Hippocampal formation (tissue), 2 donors: ENCODE measurements at places on chromosomes 1 and 21.

DNA sequence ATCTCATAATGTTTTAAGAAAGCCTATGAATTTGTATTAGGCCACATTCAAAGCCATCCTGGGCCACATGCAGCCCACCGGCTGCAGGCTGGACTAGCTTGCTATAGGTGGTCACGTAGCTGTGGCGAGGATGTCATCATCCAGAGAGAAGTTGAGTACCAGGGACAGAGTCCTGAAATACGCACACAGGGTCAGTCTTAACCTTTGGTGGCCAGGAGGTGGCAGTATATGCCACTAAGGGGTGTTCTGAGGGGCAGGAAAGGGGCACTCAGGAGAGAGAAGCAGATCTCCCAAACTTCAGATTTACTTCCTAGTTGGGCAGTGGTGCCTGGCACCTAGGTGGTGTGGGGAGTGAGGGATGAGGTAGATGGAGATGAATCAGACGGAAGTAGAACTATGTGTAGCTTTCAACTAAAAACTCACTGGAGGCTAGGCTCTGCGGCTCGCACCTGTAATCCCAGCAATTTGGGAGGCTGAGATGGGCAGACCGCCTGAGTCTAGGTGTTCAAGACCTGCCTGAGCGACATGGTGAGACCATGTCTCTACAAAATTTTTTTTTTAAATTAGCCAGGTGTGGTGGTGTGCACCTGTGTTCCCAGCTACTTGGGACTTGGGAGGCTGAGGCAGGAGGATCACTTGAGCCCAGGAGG lies 16.3 kb upstream of the CDK18 start:
- DNase-seq, result peak; percentile 65

- DNase-seq, result no peak
These were observed 5.7 kb downstream of the URB1 start for GRCh38 chr21:32387151-32387550.

GRCh38 chr1:227895828-227896685 lies 51.7 kb downstream of the WNT9A start:
- no peak for DNase-seq

GRCh38 chr1:200128944-200129879 lies 101.7 kb downstream of the NR5A2 start:
- DNase-seq, result no peak

DNA sequence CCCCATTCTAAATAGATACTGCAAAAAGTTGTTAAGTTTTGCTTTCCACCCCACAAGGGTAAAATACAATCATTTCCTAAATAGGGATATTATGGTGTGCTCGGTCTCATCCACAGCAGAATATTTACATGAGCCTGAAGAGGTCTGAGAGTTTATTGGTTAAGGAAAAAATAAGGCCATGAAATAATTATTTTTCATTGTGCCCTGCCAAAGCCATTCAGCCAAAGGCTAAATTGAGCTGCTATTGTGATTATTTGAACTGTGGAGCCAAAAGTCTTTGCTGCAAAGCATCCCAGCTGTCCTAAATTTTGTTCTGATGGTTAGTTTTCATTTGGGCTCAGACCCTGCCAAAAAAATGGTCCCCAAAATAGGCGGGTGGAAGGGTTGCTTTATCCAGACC lies 298.7 kb upstream of the ESRRG start:
- no peak for DNase-seq

GRCh38 chr21:22544747-22545146 lies 1546.5 kb downstream of the NCAM2 start:
- no peak for DNase-seq

DNA sequence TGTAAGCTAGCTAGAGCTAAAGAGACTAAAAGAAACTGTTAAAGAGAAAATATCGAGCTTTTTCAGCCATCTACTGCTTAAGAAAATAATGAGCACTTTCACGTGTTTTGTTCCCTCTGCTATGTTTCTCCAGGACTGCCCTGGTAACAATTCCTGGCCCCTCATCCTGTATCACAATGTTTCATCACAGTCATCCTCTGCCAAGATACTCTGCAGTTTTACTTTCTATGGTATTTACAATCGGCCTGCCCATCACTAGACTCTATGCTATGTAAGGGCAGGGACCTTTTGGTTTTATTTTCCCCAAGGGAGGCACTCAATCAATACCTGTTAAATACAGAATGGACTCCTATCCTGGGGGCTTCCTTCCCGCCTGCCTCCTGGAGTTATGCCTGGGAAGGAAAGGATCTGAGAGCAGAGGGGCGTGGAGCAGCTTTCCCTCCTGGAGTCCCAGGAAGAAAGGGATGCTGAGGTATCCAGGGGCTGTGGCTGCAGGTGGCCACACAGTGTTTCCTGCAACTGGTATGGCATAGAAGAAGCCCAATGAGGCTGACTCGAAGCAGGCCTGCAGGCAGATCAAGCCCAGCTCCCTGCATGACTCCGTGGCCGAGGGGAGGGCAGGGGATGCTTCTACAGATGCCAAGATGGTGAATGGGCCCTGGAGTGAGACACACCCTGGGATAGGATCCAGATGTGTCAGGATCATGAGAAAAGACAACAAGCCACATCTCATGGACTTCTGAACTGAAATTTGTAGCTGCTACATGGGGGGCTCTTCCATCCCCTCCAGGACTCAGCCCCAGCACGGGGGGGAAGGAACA lies 52.9 kb downstream of the MATN1 start:
- no peak for DNase-seq
